ENCODE measurements at places on chromosomes 5 and 9.

DNA sequence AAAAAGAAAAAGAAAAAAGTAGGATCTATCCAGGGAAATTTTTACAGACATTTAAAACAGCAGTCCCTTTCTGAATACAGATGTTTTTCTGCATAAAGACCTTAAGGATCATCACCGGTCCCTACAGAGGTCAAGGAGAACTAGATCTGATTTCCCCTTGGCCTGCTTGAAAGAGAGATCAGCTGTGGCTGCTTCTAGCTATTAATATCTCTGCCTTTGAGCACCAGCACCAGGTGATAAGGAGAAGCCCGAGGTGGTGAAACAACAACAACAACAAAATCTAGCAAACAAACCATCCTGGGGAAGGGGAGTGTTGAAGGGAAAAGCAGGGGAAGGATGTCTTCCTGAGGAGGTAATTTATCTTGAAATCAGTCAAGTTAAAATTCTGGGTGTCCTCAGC lies 42.1 kb downstream of the ZNF366 start:
- DNase-seq: no peak

DNA sequence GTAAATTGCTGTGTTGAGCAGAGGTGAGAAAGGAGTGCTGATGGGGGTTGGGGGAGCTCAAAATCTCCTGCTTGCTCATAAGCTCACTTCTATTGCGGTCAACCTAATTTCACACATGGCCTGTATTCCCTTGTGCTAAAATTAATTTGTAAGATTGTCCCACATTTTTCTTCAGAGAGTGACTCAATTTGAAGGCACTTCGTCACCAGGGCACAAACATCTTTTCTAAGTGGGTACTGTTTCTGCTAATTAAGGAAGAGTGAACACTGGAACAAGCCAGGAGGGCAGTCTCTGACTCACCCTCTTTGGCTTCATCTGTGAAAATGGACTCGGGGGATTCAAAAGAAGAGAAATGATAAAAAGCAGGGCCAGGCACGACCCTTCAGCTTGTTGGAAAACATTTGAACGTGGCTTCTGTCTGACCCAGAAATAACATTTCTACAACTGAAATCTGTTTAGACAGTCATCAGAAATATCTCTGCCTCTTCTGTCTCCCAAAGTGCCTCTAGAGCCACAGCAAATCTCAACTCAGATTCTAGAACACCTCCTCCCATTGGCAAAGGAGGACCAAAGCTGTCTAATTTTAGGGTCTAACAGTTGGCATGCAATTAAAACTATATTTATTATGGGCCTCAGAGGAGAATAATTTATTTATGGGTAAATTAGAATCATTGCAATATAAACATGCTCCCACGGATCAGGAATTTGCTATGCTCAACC lies 49.8 kb downstream of the FEM1C start:
- no peak for DNase-seq

DNA sequence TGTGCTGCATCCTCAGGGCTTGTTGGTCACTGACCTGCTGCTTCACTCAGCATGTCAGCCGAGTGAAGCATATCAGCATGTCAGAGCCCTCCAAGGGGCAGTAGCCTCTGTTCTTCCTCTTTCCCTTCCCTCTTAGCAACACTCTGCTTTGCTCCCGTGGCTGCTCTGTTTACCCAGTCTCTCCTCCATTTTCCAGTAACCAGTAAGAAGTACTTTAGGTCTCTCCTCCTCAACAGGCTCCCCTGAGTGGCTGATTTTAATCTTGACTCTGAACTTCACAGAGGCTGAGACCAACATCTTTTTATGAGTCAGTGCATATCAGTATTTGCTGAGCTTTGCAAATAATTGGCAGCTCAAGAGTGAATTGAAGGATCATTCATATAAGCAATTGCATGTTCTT lies 18.6 kb upstream of the ADRB2 start:
- peak; percentile 50 for DNase-seq

DNA sequence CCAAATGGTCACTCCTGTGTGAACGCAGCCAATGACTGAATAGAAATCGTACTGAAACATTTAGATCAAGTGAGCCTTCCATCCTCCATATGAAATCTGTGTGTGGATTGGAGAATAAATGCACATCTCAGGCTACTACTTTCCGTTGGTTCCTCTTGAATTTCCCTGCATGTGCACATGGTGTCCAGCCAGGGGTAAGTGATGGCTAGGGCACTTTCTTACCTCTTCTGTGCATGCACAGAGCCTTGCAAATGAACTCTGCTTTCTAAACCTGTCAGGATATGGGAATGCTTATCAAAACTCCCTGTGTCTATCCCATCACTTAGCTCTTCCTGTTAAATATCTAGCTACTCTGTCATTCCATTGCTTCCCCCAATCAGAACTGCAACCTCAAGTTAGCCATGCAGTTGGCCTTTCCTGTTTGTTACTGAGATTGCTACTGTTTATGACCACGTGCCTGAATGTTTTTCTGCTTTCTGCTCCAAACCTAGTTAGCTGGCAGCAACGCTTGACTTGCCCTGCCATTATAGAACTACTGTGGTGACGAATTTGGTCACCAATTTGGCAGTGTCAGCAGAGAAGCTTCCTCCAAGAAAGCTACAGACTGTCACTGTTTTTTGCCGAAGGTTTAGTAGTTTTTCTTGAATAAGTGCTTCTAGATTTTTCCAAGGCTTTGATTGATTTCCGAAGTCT lies 661.6 kb downstream of the LRRC70 start:
- DNase-seq: no peak

DNA sequence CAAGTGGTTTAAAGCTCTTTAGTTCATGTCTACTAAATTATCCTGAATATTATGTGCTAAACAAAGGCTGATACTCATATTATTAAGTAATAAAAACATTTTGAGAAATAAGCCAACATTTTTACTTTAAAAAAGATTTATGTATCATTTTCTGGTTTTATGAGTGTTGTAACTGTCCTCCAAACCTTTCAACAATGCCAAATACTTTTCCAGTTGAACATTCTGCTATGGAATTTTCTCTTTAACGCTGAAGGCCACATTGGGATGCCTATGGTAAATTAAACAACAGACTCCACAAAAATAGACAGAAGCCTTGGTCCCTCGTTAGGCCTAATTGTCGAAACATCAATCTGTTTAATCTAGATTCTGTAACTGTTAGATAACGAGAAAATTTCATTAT lies 131.3 kb downstream of the GLIS3 start:
- no peak for DNase-seq

Measured in germinal center (tissue), 1 donor.